ENCODE measurements at places on chromosomes 5 and 9. TPM values are rescaled to one million over a fixed set of nuclear protein-coding genes. Genes with fewer than 3 reads are reported as not detected.

- peak; percentile 41 for DNase-seq
Measured at GRCh38 chr5:151222790-151223446, 974 bp downstream of the CCDC69 start.

DNA sequence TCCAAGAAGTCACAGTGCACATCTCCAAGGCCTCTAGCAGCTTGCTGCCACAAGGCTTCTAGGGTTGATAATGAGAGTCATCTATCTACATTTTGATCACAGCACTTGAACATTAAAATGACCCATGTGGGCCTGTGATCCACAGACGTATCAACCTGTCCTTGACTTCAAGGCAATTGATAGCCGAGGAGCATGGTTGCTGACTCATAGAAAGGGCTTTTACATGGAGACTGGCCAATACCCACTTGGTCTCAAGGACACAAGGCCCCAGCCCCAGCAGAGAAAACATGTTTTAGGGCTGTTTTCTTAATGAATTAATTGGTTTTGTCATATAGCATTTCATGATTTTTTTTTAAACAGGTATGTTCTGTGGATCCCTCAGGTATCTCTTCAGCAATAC is 314.0 kb downstream of the SEMA5A start:
- DNase-seq, result no peak

GRCh38 chr5:114500756-114501155 is 138.9 kb downstream of the KCNN2 start:
- no peak for DNase-seq

- no peak for DNase-seq
Measured at GRCh38 chr5:61139094-61139873, 23.0 kb downstream of the SMIM15 start.

DNA sequence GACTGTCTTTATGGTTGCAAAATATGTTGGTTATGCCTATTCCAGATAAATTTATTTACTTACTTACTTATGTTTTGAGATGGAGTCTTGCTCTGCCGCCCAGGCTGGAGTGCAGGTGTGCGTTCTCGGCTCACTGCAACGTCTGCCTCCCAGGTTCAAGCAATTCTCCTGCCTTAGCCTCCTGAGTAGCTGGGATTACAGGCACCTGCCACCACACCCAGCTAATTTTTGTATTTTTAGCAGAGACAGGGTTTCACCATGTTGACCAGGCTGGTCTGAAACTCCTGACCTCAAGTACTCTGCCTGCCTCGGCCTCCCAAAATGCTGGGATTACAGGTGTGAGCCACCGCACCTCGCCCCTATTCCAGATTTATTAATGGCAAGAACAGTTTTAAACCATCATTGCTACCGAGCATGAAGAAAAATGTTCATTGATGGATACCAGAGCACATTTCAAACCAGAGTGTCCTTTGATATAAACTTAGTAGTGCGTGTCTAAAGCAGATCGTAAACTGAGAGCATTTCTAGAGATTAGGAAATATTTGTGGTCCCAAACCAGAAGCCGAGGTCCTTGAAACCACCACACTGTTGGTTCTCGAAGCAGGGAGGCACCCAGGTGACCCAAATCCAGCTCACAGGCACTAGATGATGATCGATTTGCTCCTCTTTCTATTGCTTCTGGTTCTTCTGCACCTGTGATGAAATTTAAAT is 85.2 kb downstream of the GRAMD2B start:
- DNase-seq, result no peak

The ZDHHC12 gene
- total RNA-seq, result 21.3 TPM

All from pancreas (tissue), 10 donors.